Foreskin fibroblast (primary cell): ENCODE measurements at places on chromosomes 2 and 18.

DNA sequence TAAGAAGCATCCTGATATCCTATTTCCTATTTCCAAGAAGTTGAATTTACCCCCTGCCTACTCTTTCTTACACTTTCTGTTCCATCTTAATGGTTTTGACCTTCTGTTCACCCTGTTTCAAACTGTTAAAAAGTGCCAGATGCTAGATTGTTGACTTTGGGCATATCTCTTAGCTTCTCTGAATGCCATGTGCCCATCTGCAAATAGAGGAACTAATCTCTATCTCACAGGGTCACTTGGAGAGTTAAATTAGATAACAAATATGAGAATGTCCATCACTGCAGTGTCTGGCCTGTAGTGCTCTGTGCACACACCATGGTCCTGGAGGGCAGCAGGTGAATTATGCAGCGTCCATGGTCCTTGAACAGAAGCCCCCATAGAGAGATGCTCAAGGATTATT lies 83.8 kb downstream of the LRATD1 start:
- no peak for DNase-seq

GRCh38 chr2:171999161-171999560 lies 592 bp upstream of the METAP1D start:
- DNase-seq, result no peak

GRCh38 chr2:71067567-71068217 lies 756 bp upstream of the NAGK start:
- DNase-seq, result no peak

DNA sequence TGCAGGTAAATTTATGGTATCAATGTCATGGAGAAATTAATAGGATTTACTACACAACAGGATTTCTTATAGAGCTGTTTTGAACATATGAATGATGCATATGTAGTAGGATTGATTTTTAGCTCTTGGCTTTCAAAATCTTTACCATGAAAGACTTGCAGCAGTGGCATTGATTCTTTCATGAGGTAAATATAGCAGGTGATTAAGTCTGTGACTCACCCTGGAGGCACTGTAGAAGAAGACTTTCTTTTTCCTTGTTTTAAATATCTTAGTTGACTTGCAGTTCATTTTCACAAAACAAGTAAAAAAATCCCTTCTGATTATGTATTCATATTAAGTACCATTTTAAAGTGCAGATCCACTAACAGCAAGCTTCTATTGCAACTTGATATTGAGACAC lies 463.0 kb downstream of the FBXO15 start:
- DNase-seq, result peak; percentile 26

- no peak for DNase-seq
Observed at GRCh38 chr2:15980605-15981098, 40.3 kb downstream of the MYCN start.

- no peak for DNase-seq
Observed at GRCh38 chr2:121140734-121141133, 144.3 kb downstream of the TFCP2L1 start.

DNA sequence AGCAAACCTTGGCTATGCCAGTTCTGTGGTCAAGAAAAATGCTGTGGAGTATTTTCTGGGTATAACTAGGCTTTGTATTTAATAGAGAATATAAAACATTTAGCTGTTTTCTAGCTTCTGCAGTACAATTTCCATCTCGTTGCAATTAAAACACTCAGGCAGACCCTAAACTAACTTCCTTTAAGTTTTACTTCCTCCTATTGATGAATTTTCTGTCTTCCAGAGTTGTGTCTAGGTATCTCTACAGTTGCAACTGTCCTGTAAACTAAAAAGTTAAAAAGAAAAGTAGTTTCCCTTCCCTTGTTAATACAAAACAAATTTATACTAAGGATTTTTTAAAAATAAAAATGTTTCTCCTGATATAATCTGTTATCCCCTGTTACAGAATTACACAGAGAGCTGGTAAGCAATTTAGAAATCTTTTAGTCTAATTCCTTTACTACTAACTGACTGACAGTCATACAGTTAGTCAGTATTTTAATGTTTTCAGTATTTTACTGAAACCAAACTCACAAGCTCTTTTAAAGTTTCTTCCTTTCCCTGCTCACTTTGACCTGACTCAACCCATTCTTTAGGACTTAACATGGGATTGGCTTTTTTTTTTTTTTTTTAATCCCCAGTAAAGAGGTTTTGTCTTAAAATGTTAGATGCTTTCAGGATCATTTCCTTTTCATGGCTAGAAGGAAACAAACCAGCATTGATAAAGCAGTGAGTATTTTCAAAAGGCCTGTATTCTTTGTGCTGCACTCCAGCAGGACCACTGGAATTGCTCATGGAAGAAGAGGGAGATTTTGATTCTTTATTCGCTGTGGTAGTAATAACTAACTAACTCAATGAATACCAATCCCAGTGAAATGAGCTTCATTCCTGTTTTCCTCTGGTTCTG lies 22.9 kb downstream of the ITGAV start:
- DNase-seq, result no peak

DNA sequence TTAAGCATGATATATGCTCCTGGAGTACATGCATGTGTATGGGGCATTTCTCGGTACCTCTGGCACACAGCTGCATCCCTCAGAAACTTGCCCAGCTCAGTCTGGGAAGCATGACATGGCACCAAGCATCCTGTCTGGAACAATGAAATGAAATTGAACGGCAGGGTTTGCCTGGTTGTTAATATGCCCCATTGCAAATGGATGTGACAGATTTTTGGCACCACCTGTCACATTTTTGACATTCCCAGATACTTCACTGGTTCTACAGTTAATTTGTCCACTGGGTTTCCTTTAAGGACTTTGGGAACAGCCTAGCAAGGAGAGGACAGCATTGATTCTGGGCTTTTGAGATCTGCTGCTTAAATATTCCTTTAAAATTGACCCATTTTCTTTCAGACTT lies 305.8 kb downstream of the TSN start:
- DNase-seq, result no peak

GRCh38 chr2:203687165-203687564 lies 19.3 kb upstream of the CD28 start:
- DNase-seq, result no peak

GRCh38 chr18:78640246-78640995 lies 339.2 kb upstream of the SALL3 start:
- no peak for DNase-seq

DNA sequence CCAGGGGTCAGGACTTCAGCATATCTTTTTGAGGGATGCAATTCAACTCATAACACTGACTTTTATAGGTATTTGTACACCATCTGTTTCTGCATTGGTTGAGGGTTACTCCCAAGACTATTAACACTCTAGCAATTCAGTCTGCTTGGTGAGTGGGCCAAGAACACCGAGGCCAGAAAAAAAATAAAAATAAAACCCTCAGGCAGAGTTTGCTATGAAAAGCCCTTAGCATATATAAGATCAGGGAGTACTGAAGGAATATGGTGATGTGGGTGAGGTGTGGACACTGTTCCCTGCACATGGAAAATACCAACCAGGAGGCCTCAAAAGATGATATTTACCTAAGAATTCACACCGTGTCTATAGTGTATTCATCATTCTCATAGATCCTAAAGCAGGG lies 383.2 kb upstream of the UBE2E3 start:
- no peak for DNase-seq

DNA sequence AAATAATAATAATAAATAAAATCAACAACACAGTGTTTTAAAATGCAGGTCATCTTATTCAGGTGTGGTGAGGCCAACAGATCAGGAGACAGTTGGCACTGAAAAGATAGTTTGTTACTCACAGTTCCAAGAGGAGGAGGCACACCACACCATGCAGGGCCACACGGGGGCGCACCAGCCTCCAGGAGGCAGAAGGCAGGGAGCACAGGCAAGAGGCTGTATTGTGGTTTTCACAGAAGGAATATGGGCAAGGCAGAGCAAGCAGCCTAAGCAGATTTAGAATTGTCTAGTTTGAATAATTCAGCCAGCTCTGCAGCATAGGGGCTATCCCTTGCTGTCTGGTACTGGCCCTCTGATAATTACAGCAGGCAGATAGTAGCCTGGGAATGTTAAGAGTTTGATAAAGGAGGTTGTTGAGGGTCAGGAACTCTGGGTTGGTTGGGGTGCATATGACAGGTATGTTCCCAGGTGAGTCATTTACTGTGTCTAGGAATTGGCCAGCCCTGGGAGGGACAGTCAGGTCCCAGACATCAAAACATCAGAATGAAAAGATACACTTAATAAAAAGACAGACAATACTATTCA lies 31.3 kb downstream of the KIAA2012 start:
- peak; percentile 44 for DNase-seq

DNA sequence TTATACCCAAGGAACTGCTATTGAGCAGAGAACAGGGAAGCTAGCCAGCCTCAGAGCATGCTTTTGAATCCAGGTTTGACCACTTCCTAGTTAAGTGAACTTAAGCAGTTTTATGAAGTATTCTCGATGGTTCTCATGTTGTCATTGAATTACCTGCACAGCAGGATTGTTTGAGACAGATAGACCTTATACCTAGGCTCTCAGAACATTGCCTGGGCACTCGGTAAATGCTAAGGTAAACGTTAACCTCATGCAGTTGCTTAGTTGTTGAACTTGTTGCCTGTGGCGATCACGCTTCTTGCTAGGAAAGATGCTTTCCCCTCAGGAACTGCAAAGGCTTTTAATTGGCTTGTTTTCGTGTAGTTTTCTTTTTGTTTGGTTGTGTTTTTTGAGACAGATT lies 34.0 kb upstream of the CHMP1B start:
- no peak for DNase-seq
